ENCODE measurements at places on chromosomes 5 and 9. TPM values are rescaled to one million over a fixed set of nuclear protein-coding genes. Genes with fewer than 3 reads are reported as not detected.
A peak's percentile ranks its signal among the peaks of the same experiment; 100 is the strongest.

Gene ADGRV1
- 1.0 TPM for total RNA-seq

Gene NIM1K
- 0.26 TPM for total RNA-seq

Gene TSLP
- not detected for total RNA-seq

- no peak for DNase-seq
These were observed 120.2 kb upstream of the RASA1 start for GRCh38 chr5:87147441-87147840.

- DNase-seq, result no peak
These were observed 89.7 kb upstream of the OSMR start for GRCh38 chr5:38756068-38756467.

Gene ISL1
- total RNA-seq, result not detected

Gene GTF2H2
- total RNA-seq, result 18.8 TPM

DNA sequence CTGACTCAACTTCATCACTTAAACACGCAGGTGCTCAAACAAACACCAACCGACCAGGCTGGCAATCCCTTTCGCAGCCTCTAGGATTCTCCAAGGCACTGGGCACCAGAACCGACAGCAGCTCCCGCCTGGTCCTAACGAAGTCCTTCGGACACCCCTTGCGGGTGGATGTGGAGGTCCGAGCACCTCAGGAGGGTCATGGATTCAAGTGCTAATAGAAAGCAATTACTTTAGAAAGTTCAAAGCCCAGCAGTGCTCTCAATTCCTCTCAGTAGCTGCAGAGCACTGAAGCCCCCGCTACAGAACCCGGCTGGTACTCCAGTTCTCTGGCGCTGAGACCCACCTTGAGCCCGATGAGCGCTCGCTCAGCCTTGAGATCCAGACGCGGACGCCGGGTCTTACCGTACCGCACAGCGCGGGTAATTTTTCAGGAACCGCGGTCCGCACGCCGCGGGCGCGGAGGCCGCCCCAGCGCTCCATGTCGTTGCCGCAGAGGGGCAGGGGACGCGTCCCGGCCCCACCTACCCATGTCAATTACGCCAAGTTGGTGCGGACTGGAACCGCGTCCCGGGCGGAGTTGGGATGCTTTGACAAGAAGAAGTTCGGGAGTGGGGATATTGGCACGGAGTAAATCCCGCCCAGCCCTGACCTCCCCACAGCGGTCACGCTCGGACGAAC lies 638 bp downstream of the MARCHF3 start:
- peak; percentile 61 for DNase-seq

Gene TLE4
- total RNA-seq, result not detected

- no peak for DNase-seq
These were observed 6.6 kb downstream of the TRIO start for GRCh38 chr5:14149672-14150274.

DNA sequence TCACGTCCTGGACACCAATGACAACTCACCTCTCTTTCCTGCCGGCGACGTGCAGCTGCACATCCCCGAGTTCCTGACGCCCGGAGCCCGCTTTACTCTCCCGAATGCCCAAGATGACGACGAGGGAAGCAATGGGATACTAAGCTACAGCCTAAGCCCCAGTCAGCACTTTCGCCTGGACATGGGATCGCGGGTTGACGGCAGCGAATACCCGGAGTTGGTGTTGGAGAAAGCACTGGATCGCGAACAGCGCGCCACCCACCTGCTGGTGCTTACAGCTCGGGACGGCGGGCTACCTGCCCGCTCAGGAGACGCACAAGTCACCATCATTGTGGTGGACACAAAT lies 1.1 kb downstream of the PCDHAC1 start:
- no peak for DNase-seq

DNA sequence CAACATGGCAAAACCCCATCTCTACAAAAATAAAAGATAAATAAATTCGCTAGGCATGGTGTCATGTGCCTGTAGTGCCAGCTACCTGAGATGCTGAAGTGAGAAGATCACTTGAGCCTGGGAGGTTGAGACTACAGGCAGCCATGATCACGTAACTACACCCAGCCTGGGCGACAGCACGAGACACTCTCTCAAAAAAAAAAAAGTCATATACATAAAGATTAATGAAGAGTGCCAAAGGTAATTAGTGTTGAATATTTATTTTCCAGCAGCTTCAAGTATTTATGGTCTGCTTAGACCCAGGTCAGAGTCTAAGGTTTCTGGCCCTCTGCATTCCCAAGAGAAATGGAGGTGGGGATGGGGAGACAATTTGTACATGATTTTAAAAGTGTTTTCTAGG lies 167.7 kb downstream of the CD180 start:
- DNase-seq, result no peak

Gene MPDZ
- total RNA-seq, result 10.8 TPM

Measured in PC-9 (cell line).